ENCODE measurements at places on chromosomes 6 and 20.

GRCh38 chr6:63560801-63561287 lies 11.4 kb upstream of the LOC128125822 start:
- peak; percentile 74 for DNase-seq

- DNase-seq = no peak
Measured at GRCh38 chr6:107062691-107063090, 34.7 kb downstream of the MTRES1 start.

- DNase-seq = no peak
Measured at GRCh38 chr6:15780437-15780836, 117.6 kb upstream of the DTNBP1 start.

GRCh38 chr6:133546098-133546497 lies 304.9 kb downstream of the EYA4 start:
- DNase-seq = peak; percentile 84

- DNase-seq = no peak
Measured at GRCh38 chr6:52493669-52494068, 73.5 kb downstream of the EFHC1 start.
